ENCODE measurements at places on chromosomes 16 and 17. TPM values are rescaled to one million over a fixed set of nuclear protein-coding genes. Genes with fewer than 3 reads are reported as not detected.

DNA sequence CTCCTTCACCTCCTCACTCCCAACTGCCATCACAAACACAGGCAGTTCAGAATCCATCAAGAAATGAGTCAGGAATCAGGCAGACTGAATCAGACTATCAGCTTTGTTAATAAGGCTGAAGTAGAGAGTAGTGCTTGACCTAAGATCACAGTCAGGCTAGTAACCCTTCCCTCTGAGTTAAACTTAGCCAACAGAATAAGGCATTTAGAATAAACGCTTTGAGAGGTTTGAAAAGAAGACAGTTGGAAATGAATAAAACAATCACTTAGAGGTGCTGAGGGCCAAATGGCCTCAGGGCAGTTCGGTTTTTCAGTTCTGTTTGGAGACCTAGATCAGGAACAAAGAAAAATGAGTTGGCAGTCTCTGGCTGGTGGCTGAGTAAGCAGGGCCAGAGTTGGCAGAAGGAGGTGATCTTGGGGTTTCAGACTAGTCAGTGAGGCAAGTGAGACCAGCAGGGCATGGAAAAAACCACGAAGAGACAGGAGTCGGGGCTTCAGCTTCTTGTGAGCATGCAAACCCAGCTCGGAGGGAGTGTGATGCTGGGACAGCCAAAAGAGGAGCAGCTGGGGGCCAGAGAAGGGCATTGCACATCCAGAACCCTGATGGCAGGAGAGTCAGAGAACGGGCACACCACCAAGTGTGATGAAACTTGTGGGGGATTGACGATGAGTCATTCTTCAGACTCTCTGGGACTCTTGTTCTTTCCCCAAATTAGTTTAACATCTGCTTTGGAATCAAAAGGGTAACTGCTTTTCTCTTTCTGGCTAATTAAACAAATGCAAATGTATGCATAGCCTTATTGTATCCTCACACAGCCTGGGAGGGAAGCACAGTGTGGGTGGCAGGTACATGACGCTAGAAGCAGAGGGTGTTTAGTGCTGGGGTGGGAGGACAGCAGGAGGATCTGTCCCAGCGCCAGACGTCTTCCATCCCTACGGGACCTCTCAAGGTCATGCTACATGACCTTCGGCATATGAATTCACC, 54.8 kb downstream of the SPECC1 start:
- H3K4me1 ChIP-seq, result peaks cover 7% of the 10 kb centered on the region
- DNase-seq, result no peak
- H3K27ac ChIP-seq, result peak overlapping the region; percentile 43
- H3K36me3 ChIP-seq, result no peaks in the 10 kb centered on the region

GRCh38 chr17:68387435-68388218, 69.7 kb downstream of the WIPI1 start:
- H3K27me3 ChIP-seq, result no peaks in the 10 kb centered on the region
- H3K36me3 ChIP-seq, result no peaks in the 10 kb centered on the region
- peaks cover 24% of the 10 kb centered on the region for H3K4me1 ChIP-seq
- DNase-seq, result no peak
- H3K27ac ChIP-seq, result no peak overlapping the region
- no peak overlapping the region for H3K4me3 ChIP-seq

Gene SLC6A2
- total RNA-seq, result not detected

Gene LPO
- not detected for total RNA-seq

DNA sequence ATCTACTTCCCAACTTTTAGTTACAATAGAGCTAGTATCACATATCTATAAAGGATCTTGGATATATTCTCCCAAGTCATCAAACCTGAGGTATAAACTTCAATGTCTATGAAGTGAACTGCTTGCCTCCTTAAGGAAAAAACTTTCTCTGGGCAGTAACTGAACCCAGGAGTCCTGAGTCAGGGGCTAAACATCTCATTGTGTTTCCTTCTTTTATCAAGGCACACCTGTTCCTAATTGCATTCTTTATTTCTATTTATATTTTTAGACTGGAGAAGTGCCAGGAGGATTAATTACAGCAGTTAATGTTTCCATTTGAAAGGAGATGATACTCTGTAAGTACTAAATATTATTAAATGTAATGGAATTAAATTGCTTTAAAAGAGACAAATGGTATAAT, 98.6 kb downstream of the CDH8 start:
- H3K27me3 ChIP-seq, result no peaks in the 10 kb centered on the region
- H3K36me3 ChIP-seq, result no peaks in the 10 kb centered on the region
- no peak overlapping the region for H3K27ac ChIP-seq
- no peak for DNase-seq
